Fibroblast of villous mesenchyme (primary cell): ENCODE measurements at places on chromosomes 3 and 15. TPM values are rescaled to one million over a fixed set of nuclear protein-coding genes. Genes with fewer than 3 reads are reported as not detected.

- DNase-seq, result no peak
Measured at GRCh38 chr3:46876313-46877300, 914 bp upstream of the PTH1R start.

ISLR2 gene
- total RNA-seq, result 0.32 TPM in 1 of 2 replicates, not detected in the other

DNA sequence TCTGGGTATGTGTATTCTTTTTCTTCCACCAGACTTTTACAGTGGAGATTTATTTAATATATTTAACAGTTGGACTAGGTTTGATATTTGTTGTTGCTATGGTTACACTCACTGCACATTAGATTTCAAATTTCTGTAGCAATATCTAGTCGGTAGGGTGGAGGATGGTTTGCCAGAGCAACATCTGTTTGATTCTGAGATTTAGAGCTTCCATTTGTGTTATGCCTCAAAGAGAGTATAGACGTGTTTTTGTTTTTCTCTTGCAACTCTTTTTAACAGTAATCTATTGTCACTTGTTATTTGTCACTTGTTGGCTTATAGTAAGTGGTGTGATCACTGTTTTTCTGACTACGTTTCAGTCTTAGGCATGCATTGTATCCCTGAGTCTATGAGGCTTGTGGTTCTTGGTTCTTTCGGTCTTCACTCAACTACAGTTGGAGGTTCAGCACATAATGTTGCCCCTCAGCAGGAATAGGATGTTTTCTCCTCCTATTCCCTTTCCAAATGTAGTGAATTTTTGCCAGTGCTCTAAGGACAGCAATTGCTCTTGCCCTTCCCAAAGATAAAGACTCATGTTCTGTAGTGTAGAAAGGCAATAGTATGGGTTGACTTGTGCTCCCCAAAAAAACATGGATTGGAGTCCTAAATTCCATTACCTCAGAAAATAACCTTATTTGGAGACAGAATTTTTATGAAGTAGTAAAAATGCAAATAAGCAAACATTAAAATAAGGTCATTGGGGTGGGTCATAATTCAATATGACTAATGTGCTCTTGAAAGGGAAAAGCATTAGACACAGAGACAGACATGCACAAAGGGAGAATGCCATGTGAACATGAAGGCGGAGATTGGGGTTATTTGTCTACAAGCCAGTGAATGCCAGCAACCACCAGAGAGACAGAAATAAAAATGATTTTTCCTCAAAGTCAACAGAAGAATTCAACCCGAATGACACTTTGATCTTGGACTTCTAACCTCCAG lies 692.1 kb downstream of the DIPK2A start:
- DNase-seq, result no peak

GRCh38 chr3:191441687-191442086 lies 19.3 kb upstream of the PYDC2 start:
- DNase-seq, result no peak

- DNase-seq, result no peak
Measured at GRCh38 chr15:73626072-73626471, 7.1 kb downstream of the NPTN start.

GRCh38 chr3:57163751-57164150 lies 1.4 kb downstream of the IL17RD start:
- no peak for DNase-seq

- no peak for DNase-seq
Measured at GRCh38 chr3:36312351-36312750, 68.0 kb upstream of the STAC start.
